Fibroblast of skin of right quadriceps (primary cell): ENCODE measurements at places on chromosomes 1 and 21.

GRCh38 chr1:90616395-90616794 lies 100.7 kb downstream of the BARHL2 start:
- DNase-seq, result no peak

- no peak for DNase-seq
These were observed 29.1 kb downstream of the C1orf198 start for GRCh38 chr1:230839173-230839572.

DNA sequence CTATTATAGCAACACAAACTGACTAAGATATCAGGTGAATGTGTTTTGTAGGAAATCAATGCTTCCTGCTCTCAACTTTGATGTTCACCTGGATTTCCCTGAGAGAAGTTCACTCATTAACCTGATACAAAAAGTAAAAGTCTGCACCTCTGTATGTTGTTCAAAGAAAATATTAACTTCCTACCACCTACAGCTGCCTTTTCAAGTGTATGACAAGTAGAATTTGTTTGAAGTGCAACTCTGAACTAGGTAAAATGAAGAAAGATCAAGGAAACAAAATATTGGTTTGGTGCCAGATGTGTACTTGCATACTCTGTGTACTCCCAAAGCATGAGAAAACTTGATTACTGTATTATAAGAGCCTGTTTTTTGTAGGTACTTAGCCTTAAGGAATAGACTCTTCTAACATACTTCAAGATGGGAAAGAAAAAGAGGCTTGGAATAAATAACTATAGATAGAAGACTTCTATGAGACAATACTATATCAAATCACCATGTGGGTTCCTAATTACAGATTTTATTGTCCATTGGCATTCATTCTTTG lies 193.4 kb downstream of the APP start:
- no peak for DNase-seq

DNA sequence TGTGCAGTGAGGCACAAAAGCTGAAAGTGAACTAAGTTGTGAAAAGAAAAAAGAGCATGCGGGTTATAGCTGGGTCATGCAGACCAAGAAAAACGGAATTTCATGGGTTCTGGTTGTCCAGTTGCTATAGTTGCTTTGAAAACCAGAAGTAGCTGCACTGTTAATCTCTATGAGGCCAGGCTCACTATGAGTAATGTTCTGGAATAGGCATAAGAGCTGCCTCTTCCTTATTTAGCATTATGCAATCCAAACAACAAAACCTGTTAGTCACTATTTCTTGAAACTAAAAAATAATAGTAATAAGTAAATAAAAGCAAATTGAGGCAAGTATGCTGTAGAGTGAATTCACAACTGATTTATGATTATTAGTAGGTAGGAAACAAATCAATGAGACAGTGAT lies 1383.7 kb downstream of the MRPL39 start:
- DNase-seq, result no peak

DNA sequence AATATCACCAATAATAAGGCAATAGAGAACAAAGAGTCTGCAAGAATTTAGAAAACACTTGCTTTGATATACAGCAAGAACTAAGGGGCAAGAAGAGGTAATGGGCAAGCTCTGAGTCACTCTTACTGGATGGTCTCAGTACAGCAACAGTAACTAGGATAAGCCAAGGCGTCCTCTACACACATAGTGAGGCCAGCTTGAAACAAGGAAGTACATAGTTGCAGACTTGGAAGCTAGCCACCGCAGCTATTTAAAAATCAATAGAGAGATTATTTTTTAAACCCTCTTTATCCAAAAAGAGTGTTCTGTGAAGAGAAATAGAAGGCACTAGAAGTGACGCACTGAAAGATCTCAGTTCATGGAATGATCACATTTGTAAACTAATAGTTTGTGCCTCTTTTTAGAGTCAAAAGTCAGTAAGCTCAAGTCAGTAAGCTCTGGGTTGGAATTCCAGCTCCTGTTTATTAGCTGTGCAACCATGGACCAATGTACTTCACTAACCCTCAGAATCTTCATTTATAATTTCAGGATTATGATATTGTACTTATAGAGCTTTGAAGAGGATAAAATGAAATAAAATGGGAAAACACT lies 118.6 kb downstream of the AKT3 start:
- no peak for DNase-seq

DNA sequence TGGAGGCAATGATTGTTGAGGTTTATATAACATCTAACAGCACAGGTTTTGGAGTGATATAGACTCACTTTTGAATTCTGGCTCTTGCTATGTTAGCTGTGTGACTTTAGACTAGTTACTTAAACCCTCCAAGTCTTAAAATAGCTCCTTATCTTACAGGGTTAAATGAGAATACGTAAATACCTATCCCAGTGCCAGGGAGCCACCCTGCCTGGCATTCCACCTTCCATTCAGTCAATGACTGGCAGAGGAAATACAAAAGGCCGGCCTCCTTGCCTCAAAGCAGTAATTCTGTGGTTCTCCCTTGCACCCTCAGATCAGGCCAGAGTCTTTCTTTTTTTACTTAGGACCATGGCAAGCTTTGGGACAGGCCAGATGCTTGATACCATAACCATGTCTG lies 31.8 kb downstream of the DBT start:
- no peak for DNase-seq

GRCh38 chr1:154886281-154887015 lies 16.4 kb upstream of the KCNN3 start:
- no peak for DNase-seq

DNA sequence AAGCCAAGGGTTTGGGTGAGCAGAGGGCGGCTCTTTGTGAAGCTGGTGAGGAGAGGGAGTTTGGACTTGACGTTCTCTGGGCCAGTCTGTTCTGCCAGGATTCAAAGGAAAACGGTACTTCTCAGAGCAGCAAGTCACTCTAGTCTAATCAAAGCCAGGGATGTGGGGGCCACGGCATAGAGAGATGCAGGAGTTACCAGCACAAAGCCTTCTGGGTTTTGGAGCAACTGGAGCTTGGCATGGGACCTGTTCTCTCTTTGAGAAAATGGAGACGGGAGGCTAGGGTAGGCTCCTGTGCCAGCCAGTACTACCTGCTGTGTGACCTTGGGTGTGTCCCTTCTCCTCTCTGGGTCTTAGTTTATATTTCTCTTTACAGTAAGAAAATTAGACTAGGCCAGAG lies 2.1 kb downstream of the TXLNA start:
- DNase-seq, result no peak

DNA sequence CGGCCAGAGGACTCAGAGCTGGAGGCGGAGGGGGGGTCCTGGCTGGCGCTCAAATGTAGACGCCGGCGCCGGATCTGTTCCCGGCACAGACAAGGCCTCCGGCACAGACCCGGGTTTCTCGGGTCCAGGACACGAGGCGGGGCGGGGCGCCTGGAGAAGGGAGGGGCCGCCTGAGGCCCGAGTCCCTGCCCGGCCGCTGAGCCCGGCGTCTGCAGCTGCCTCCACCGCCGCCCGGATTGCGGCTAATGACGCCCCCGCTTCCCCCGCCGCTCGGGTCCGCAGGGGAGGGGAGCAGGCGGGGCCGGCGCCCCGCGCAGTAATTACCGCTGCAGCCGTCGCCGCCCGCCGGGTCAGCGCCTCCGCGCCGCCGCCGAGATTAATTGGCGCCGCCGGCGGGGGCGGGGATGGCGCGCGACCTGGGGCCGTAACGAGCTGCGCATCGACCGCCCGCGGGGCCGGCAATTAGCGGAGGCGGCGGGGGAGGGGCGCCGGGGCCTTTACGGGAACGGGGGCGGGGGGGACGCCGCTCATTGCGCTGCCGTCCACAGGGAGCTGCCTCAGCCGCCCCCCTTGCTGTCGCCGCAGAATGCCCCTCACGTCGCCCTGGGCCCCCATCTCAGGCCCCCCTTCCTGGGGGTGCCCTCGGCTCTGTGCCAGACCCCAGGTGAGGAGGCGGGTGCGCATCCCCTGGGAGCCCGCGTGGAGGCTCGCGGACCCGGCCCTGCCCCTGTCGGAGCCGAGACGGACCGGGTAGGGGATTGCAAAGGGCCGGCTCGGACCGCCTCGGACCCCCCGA lies 17.3 kb downstream of the NOC2L start:
- DNase-seq, result peak; percentile 93
